ENCODE measurements at places on chromosomes 4 and X.

DNA sequence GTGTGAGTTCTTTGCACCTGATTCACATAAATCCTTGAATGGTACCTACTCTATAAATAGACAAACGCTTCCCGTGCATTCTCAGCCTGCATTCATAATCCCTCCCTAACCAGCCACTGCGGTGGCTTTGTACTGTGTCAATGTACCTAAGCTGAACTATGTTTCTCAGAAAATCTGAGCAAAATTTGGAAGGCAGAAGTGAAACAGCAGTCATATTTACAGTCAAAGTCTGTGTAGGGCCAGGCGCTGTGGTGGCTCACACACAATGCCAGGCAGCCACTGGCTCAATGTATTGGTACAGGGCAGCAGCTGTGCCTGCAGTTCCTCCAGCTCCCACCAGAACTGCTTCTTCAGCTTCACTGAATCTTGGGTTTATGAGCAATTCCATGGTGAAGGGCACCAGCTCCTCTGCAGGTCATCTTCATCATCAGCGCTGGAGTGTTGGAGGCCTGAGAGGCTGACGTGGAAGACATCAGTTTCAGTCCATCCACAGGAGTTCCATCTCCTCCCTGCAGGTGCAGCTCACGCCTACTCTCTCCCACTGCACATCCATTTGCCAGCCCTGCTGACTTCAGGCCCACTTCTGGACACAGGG is 32.3 kb upstream of the IRF2 start:
- no peaks in the 10 kb centered on the region for H3K4me1 ChIP-seq
- H3K36me3 ChIP-seq: no peaks in the 10 kb centered on the region
- no peak for DNase-seq
- no peaks in the 10 kb centered on the region for H3K27me3 ChIP-seq
- H3K4me3 ChIP-seq: no peak overlapping the region

- peaks cover 39% of the 10 kb centered on the region for H3K4me1 ChIP-seq
- no peak overlapping the region for H3K27ac ChIP-seq
- H3K4me3 ChIP-seq: no peak overlapping the region
- H3K27me3 ChIP-seq: no peaks in the 10 kb centered on the region
- H3K36me3 ChIP-seq: no peaks in the 10 kb centered on the region
These were observed 49.5 kb upstream of the LNX1 start for GRCh38 chr4:53640576-53641453.

DNA sequence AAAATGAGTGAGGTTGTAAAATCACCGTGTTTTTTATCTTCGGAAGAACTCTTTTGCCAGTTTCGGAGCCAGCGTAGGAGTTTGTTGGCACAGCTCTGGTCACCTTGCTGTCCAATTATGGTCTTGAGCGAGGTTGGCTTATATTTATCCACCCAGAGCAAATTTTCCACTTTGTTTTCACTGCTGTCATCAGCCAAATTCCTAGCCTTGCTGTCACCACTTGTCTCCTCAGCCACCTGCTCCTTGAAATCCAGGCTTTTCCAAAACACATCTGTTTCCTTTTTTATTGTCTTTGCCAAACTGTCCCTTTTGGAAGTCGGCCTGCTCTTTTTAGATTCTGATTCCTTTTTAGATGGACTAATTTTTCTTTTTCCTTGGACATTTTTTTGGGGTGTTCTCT is 57.6 kb downstream of the RFC1 start:
- H3K4me1 ChIP-seq: peaks cover 35% of the 10 kb centered on the region
- H3K27me3 ChIP-seq: no peaks in the 10 kb centered on the region
- DNase-seq: no peak

DNA sequence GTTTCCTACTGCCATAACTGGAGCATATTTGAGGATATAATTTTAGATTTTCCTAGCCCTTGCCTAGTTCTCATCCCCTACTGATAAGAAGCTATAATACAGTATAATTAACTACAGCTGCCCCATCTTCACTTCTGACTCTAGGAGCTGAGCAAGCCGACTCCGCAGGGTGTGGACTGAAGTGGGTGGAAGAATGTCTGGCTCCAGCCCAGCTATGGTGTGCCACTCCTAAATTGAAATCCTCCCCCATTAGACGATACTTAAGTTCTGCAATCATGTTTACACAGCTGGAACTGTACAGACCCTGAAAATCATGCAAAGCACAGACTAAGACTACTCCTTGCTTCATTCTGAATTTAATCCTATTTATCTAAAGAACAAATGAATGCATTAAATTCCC is 93.1 kb downstream of the PCDH19 start:
- DNase-seq: peak; percentile 10
- H3K4me1 ChIP-seq: no peaks in the 10 kb centered on the region
- H3K4me3 ChIP-seq: no peak overlapping the region
- no peaks in the 10 kb centered on the region for H3K36me3 ChIP-seq
- no peaks in the 10 kb centered on the region for H3K27me3 ChIP-seq

GRCh38 chr4:111454961-111455360 is 690.3 kb upstream of the FAM241A start:
- no peak for DNase-seq
- no peaks in the 10 kb centered on the region for H3K36me3 ChIP-seq
- H3K4me3 ChIP-seq: no peak overlapping the region
- no peaks in the 10 kb centered on the region for H3K27me3 ChIP-seq
- H3K4me1 ChIP-seq: no peaks in the 10 kb centered on the region

DNA sequence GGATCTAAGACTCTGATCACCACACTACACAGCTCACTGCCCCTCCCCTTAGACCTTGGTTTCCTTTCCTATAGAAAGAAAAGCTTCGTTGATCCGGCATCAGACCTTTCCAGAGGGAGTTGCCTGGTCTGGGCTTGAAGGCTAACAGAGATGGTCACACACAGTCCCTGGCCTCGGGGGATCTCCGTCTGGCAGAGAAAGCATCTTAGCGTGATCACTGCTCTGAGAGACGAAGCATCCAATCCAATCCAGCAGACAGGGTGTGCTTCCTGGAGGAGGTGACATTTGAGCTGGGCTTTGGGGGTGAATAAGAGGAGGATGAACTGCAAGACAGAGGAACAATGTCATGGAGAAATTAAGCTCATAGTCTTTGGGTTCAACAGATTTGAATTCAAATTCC is 49.5 kb downstream of the HTRA3 start:
- peaks cover 4% of the 10 kb centered on the region for H3K36me3 ChIP-seq
- peak overlapping the region; percentile 88 for H3K27ac ChIP-seq
- H3K4me3 ChIP-seq: no peak overlapping the region
- H3K27me3 ChIP-seq: no peaks in the 10 kb centered on the region
- no peak for DNase-seq
- H3K4me1 ChIP-seq: peaks cover 56% of the 10 kb centered on the region

DNA sequence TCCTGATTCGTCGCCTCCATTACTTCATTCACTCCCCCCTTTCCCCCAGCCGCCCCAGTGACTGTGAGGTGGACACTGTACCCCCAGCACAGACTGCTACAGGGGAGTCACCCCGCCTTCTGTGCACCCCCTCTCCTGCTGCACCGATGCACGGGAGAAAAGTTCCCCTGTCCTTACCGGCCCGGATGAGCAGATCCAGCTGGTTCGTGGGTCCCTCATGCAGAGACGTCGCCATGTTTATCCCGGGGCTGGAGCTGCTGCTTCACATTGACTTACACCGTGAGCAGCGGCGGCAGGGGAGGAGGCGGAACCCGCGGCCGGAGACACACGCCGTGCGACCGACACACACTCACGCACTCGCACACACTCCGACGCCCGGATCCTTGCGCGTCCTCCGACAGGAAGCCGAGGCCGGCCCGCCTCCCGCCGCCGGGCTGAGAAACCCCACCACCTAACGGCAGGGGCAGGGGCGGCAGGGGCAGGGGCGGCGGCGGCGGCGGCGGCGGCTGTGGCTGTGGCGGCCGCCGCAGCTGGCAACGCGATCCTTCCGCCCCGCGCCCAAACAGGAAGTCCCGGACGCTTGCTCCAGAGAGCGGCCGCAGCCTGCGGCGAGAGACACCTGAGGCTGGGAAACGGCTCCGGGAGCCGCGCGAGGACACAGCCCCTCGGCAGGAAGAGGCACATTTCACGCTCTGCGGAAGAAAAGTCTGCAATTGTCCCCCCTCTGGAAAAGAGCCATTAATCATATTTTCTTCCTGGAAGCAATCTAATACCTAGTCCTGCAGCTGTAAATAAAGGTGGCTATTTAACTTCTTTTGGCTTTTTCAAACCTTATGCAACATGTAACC is 68.6 kb downstream of the NOCT start:
- H3K4me3 ChIP-seq: peak overlapping the region; percentile 91
- peaks cover 59% of the 10 kb centered on the region for H3K4me1 ChIP-seq
- H3K27ac ChIP-seq: peak overlapping the region; percentile 97
- no peaks in the 10 kb centered on the region for H3K36me3 ChIP-seq
- H3K27me3 ChIP-seq: no peaks in the 10 kb centered on the region
